Stimulated activated CD4-positive, alpha-beta T cell treated with anti-CD3 and anti-CD28 coated beads, Interleukin-2, amount 100 ng/mL, for 4 hours (primary cell): ENCODE measurements at places on chromosomes 12 and 14.

- no peak for DNase-seq
Measured at GRCh38 chr12:87157791-87158190, 871.4 kb downstream of the C12orf50 start.

DNA sequence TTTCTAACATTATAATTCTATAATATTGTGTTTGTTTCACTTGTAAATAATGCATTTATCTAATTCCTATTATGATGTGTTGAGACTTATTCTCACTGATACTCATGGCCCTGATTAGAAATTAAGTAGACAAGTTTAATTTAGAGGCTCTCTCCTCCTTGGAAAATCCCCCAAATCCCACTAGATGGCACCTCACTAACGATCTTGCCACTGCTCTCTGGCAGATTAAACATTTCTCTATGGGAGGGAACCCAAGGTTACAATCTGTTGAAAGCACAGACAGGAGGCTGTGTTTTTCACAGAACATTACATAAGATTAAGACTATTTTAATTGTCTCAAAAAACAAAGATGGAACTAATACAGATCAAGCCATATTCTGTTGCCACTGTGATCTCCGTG is 318.7 kb downstream of the LRFN5 start:
- DNase-seq: no peak

DNA sequence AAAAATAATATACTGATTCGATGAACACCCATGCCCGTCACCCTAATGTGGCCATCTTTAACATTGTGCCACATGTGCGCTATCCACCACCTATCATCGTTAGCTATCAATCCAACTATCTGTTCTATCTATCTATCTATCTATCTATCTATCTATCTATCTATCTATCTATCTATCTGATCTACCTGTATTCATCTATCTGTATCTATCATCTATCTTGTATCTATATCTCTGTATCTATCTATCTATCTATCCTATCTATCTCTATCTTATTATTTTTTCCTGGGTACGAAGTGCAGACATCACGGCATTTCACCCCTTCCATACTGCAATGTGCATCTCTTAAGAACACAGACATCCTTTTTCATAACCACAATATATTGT is 106.7 kb downstream of the PTPN11 start:
- no peak for DNase-seq

DNA sequence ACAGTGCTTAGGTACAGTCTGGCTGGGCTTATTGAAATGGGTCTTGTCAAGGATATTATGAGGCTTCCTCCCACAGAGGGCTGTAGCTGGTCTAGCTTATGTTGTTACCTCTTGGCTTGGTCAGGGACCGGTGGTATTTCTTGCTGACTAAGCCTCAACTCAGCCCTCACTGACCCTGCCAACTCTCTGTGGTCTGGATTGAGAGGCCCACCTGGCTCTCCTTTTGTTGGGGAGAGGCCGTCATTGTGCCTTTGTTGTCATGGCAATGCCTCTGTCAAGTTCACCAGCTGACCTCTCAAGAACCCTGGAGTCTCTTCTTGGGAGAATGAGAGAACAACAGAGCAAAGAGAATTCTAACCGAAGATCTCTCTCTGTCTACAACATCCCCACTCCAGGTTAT is 245.6 kb upstream of the NPAS3 start:
- DNase-seq: no peak

DNA sequence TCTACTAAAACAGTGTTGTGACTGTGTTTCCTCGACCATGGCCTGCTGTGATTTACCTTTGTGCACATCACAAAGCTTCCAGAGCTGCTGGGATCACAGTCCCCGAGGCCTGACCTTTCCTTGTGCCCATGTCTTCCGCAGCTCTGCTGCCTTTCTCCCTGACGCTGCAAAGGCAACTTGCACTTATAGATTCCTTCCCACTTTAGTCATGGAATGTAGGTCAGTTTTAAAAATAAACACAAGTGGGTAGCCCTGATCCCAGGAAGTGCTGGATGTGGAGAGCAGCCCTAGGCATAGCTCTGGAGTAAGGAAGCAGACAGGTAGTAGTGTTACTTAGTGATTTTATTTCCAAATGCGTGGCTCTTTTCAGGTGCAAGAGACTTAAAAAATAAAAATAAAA is 825.7 kb downstream of the AACS start:
- no peak for DNase-seq

GRCh38 chr14:95710106-95710505 is 3.8 kb downstream of the TCL1A start:
- DNase-seq: no peak

- no peak for DNase-seq
Measured at GRCh38 chr12:58034311-58034710, 92.9 kb downstream of the ATP23 start.

- DNase-seq: no peak
Measured at GRCh38 chr12:91511795-91512420, 329.3 kb upstream of the DCN start.

DNA sequence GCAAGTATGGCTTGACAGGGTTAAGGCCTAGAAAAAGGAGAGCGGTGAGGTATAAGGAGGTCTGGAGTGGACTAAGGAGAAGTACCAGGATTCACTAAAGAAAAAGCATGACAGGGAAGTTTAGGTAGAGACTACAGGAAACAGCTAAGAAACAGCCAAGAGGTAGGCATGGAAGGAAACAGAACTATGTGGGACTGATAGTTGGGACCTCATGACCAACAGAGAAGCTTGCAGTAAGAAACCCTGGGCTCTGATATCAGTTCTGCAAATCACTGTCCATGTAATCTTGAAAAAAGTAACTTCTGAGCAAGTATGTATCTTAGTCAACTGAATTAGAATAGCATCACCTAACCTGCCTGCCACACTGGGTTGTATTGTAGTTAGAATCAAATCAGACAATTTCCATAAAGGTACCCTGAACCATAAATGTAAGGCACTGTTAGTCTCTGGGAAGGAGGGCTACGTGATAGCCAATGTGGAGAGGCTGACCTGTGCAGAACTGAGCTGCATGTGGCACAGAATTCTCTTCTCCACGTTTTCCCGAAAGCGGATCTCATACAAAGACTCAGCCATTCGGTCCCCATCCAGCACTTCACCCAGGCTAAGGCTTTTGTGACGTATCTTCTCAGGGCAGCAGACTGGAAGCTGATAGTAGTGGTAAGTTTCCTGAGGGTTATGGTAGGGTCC is 912 bp downstream of the TM9SF1 start:
- DNase-seq: no peak

GRCh38 chr12:125004621-125005020 is 11.2 kb downstream of the BRI3BP start:
- no peak for DNase-seq

DNA sequence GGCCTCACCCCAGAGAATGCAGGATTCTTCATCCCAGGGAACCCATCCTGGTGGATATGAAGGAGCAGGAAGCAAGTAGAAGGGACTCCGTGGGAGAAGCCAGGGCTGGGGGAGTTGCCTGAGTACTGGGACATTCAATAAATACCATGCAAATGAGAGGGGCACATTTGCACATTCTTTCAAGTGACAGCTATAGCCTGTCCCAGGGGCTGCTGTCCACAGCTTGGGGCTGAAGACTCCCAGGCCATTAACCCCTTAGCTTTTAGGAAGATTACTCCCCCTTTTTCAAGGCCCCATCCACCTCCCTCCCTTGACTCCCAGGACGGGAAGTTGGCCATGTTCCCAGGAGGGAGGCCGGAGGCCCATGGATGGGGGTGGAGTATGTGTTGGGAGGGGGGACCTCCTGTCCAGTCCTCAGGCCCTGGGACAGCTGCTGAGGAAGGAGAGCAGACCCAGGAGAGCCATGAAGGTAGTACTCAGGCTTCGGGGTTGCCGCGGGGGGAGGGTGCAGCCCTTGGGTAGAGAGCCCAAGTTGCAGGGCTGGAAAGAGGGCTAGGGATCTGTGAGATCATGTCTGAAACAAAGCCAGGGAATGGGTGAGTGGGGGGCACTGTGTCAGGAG is 974 bp upstream of the TNS2 start:
- no peak for DNase-seq

DNA sequence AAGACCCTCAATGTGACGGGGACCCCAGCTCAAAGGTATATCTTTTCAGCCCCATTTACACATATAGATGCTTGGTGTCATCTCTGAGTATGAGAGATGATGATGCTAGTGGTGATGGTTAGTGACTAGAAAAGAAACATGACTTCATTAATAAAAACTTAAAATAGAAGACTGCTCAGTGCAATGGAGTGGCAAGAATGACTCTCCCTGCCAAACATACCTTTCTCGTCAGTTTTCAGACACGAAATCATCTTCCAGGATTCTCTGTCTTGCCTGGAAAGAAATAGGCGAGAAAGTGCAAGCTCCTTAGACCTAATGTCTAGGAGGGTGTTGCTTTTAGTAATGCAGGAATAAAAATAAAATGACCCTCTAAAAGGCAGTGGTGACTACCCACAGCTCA is 71.7 kb downstream of the TPH2 start:
- no peak for DNase-seq

DNA sequence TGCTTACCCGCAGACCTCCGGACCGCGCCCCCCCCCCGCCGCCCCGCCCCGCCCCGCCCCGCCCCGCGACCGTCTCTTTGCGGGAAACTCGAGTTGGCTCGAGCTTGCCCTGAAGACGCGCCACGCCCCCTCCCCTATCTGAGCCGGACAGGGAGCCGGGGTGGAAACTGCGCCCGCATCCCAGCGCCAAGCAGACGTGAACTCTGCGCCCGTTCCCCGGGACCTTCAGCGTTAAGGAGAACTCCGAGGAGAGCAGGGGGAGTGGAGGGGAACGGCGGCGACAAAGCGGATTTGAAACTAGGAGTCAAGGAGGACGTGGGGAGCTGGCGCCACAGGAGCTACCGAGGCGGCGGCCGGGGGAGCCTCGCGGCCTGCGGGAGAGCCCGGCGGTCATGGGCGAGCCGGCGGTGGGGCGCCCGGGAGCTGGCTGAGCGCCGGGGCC is at the start of gene KCNK13:
Gene KCNK13, plus strand, starts transcription at position 310 of the 442 bp plus-strand sequence. CDS start 212 bp downstream, outside the sequence.
- DNase-seq: no peak

DNA sequence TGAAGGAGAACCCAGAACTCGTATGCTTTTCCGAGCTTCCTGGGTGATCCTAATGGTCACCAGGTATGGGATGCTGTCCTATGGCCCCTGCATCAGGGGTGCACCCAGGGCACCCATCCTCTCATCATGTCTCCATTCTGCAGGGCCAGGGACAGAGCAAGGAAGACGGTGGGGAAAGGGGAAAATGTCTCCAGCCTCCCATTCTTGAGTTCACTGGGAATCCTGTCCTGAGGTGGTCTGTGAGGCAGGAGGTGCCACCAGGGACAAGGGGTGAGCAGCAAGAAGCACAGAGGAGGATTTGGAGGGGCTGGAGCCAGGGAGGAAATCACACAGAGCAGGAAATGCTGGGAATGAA is 14.9 kb upstream of the SLC6A12 start:
- no peak for DNase-seq

- no peak for DNase-seq
Measured at GRCh38 chr14:65301862-65302539, 110.5 kb upstream of the FUT8 start.

- DNase-seq: no peak
Measured at GRCh38 chr14:64232095-64232838, 61.9 kb downstream of the ESR2 start.

GRCh38 chr12:84596266-84596665 is 316.3 kb downstream of the SLC6A15 start:
- no peak for DNase-seq

DNA sequence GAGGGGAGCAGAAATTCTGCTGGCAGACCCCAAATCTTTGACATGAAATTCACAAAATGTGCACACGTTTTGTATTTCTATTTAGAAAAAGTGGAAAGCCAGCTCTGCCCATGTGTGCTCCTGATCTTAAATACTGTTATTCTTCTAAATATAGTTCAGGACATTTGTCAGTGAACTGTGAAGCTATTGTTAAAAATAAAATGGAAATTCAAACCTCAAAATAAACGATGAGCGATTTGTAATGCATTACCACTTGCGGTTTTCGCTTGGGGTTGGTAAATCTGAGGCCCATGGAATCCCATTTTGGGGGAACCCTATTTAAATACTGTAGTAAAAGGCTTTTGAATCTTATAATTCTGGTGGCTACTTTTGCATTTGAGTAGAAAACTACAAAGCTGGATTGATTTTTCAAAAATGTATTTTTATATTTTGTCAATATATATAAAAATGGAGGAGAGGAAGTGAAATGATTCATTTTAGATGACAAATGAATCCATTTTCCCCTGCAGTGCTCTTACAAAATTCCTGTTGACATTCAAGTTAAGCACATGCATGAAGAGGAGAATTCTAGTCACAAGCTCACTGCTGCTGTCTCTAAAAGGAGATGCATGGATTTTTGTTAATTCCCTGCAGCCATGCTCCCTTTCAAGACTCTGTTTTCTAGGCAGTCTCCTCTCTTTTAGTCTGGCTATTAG is 47.1 kb downstream of the FLRT2 start:
- DNase-seq: no peak

GRCh38 chr12:104738331-104738730 is 219.8 kb downstream of the SLC41A2 start:
- DNase-seq: no peak

GRCh38 chr14:61563880-61564617 is 131.3 kb upstream of the HIF1A start:
- DNase-seq: no peak

DNA sequence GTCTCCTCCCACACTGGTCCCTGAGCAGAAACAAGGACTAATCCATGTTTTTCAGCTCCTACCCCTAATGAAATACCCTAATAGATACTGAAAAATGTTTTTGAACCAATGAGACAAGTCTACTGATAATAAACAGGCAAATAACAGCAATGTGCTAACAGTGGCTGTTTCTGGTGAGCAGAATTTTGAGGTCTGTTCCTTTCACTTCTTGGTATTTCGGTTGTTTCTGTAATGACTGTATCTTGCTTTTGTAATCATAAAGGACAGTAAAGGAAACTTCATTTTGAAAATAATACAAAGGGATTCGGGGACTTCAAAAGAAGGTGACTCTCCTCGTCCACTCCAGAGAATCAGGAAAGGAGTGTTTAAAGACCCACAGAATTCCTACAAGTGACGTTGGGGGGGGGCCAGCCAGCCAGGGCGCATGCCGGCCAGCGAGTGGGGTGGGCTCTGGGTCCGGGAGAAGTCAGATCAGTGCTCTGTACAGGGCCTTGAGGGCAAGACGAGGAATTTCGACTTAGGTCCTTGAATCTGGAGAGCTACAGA is 1.1 kb upstream of the CD9 start:
- DNase-seq: no peak

- DNase-seq: no peak
Measured at GRCh38 chr14:80212023-80212397, 706 bp upstream of the DIO2 start.

DNA sequence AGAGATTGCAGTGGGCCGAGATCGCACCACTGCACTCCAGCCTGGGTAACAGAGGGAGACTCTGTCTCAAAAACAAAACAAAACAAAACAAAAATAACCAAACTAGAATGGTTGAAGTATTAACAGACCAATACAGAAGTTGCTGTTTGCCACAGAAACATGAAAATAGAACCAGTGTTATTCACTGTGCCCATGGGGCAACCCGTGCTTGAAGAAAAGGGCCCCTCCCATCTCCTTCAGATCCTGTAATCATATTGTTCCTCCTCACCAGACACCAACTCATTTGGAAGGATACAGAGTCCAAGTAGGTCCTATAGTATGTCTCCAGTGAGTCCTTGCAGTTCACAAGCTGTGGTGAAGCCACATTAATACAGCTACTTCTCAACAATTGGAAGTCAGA is 30.9 kb downstream of the SLC35F4 start:
- DNase-seq: no peak

GRCh38 chr14:55921511-55921910 is 196.7 kb upstream of the PELI2 start:
- DNase-seq: no peak
